ENCODE measurements at places on chromosomes 12 and 14.
A peak's percentile ranks its signal among the peaks of the same experiment; 100 is the strongest.

DNA sequence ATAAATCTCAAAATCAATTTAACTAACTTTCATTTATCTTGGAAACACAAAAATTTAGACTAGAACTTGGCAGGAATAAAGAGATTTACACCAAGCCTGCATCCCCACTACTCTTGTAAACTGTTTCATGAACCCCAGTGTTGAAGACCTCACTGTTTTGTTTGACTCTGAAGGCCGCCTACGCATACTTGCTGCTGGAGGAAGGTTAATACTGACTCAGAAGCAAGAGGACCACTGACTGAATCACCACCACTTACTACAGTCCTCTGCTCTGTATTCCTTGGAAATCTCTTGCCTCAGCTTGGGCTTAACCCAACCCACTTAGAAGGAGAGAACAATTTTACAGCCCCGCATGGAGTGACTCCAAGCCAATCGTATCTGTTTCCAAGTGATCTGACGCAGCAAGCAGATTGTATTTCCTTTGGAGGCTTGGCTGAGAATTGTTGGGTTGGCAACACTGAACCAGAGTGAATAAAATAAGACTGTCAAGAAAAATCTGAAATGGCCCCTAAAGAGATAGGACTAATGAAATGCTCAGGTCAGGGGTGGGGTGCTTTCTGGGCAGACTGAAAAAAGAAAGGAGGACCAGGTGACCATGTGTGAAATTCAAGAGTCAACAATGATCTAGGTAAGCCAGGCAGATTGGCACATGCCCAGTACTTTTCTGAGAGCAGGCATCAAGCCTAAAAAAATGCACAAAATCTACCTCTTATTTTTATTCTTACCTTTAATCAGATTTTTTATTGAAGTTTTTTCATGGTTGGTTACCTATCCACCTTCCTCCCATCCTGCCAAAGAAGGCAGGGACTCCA, 248.6 kb downstream of the ZFP36L1 start:
- no peak for DNase-seq

GRCh38 chr14:75499084-75499875, 23.0 kb upstream of the BATF start:
- no peak for DNase-seq

GRCh38 chr12:55142669-55143565, 16.7 kb downstream of the OR9K2 start:
- DNase-seq = peak; percentile 5

DNA sequence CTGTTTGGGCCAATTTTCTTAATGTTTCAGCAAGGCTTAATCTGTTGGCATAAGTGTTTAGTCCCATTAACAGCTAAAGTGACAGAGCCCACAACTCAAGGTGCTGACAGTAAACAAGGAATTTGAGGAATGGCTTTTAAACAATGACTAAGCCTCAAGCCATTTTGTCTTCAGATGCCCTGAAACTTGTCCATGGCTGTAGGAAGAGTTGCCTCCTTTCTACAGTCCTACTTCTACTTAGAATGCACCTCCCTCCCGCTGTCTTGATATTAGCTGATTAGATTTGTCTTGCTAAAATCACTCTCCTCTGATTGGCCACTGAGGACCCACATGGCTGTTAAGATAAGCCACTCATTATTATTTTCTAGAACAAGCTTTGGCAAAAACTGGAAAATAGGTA, 188.4 kb upstream of the OTX2 start:
- no peak for DNase-seq

GRCh38 chr12:80373666-80374065, 70.4 kb upstream of the PTPRQ start:
- no peak for DNase-seq

GRCh38 chr14:92698393-92698792, 50.0 kb downstream of the LGMN start:
- DNase-seq = no peak

DNA sequence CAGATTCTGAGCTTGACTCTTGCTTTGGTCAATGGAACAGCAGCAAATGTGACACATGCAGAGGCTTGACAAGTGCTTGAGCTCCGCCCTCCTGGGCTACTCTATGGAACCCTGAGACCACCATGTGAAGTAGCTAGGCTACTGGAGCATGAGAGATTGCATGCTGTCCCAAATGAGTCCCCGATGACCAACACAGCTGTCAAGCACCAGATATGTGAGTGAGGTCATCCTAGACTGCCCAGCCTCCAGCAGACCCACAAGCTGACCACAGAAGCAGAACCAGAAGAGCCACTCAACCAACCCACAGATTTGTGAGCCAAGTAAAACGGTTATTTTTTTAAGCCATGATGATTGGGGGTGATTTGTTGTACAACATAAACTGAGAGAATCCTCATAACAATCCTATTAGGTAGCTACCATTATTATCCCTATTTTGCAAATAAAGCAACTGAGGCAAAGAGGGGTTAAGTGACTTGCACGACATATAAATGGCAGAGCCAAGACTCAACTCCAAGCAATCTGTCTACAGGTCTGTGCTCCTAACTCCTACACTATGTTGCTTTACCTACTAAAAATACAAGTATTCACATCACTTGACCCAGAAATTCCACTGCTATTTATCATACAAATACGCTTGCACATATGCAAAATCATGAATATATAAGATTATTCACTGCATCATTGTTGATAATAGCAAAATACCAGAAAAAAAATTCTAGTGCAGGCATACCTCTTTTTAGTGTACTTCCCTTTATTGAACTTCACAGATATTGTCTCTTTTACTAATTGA, 136.2 kb downstream of the NDUFA12 start:
- DNase-seq = no peak

DNA sequence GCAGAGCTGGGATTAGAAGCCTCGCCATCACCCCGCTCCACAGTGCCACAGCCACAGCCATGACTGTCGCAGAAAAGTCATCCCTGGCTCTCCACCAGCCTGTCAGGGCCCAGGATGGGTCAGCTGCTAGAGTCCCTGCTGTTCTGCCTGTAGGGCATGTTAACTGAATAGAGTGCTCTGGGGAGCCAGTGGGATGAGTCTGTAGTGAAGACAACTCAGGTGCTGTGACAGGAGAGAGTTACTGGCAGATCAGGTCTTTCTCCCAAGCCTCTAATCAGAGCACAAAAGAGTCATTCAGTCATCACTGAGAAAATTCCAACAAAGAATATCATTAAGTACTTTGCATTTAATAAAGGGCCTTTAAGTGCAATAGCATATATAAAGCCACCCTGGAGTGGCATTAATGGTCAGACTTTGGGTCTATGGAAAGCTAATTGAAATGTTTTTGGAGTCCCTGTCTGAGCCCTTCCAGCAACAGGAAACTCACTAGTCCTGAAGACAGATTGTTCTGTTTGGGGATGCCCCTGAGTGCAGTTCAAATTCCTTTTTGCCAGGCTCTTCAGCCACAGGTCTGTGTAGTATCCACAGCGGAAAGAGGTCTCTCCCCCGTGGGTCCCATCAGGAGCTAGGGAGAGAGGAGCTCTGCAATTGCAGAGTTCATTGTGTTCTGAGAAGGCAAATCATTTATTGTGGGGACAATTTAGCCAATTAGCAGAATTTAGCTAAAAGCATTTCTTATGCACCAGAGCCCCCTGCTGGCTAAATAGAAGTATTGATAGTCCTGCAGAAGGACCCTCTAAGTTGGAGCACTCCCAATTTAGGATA, 45.2 kb upstream of the C14orf132 start:
- DNase-seq = no peak

GRCh38 chr14:67970923-67971322, 151.3 kb downstream of the RAD51B start:
- DNase-seq = no peak

- DNase-seq = peak; percentile 33
Observed at GRCh38 chr12:93773122-93773871, 96.1 kb downstream of the CRADD start.

GRCh38 chr12:119052001-119052400, 70.7 kb downstream of the SRRM4 start:
- DNase-seq = no peak

DNA sequence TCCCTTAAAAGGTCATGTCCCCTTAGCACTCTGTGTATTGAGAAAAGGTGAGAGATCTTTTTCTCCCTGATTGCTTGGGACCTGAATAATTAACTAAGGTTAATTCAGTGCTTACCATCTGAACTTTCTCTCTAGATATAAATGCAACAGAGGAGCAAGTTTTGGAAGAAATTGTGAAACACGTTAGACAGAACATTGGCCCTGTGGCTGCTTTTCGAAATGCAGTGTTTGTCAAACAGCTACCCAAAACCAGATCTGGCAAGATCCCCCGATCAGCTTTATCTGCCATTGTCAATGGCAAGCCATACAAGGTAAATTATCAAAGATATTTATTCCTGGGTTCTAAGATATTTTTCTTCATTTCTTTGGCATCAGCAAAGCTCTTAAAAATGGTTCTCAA, 175.5 kb downstream of the ACSS3 start:
- DNase-seq = no peak

All from stimulated activated CD4-positive, alpha-beta T cell treated with anti-CD3 and anti-CD28 coated beads, Interleukin-12 subunit alpha, Interleukin-12 subunit beta, amount 100 ng/mL, for 24 hours (primary cell).